GM12878 (cell line): ENCODE measurements at places on chromosomes 2 and 18. TPM values are rescaled to one million over a fixed set of nuclear protein-coding genes. Genes with fewer than 3 reads are reported as not detected.

The TEX44 gene
- not detected in 2 replicates for polyA plus RNA-seq

The CIDEA gene
- polyA plus RNA-seq, result not detected in 2 replicates

The DUSP2 gene
- 49.6 and 56.4 TPM in 2 replicates for polyA plus RNA-seq

The LRP1B gene
- 0.01 TPM in 1 of 2 replicates, not detected in the other for polyA plus RNA-seq

The VAMP8 gene
- polyA plus RNA-seq, result 223 and 234 TPM in 2 replicates

The ATP8B1 gene
- polyA plus RNA-seq, result 0.19 and 0.36 TPM in 2 replicates

The UNC80 gene
- polyA plus RNA-seq, result not detected in 2 replicates

The OSR1 gene
- not detected in 2 replicates for polyA plus RNA-seq

The PAX8 gene
- 0.87 and 2.5 TPM in 2 replicates for polyA plus RNA-seq

The AQP12B gene
- not detected in 2 replicates for polyA plus RNA-seq

The TCF4 gene
- polyA plus RNA-seq, result 20.2 and 29.2 TPM in 2 replicates

The SOS1 gene
- 1.8 and 2.6 TPM in 2 replicates for polyA plus RNA-seq

The GPR39 gene
- polyA plus RNA-seq, result not detected in 2 replicates

The SLC8A1 gene
- 0.04 TPM in 2 replicates for polyA plus RNA-seq

The DNER gene
- polyA plus RNA-seq, result 0.08 TPM in 1 of 2 replicates, not detected in the other

The CDKL4 gene
- not detected in 2 replicates for polyA plus RNA-seq

The CSRNP3 gene
- polyA plus RNA-seq, result 0.12 TPM in 1 of 2 replicates, not detected in the other

The MAL gene
- 2.4 and 3.3 TPM in 2 replicates for polyA plus RNA-seq

The CHRNG gene
- polyA plus RNA-seq, result 0.17 TPM in 1 of 2 replicates, not detected in the other

The CAPN13 gene
- polyA plus RNA-seq, result not detected in 2 replicates

The ZFP36L2 gene
- polyA plus RNA-seq, result 6.9 and 8.8 TPM in 2 replicates

The G6PC2 gene
- polyA plus RNA-seq, result not detected in 2 replicates

The ERFE gene
- polyA plus RNA-seq, result not detected in 2 replicates

The MRPL44 gene
- 42.6 and 43.7 TPM in 2 replicates for polyA plus RNA-seq
